CD14-positive monocyte (primary cell): ENCODE measurements at places on chromosomes 16 and 17. TPM values are rescaled to one million over a fixed set of nuclear protein-coding genes. Genes with fewer than 3 reads are reported as not detected.

Gene SPNS3
- 2.3 TPM for polyA plus RNA-seq

Gene CLDN7
- polyA plus RNA-seq: 8.4 and 13.4 TPM in 2 replicates

Gene MYL4
- polyA plus RNA-seq: not detected

Gene RFWD3
- polyA plus RNA-seq: 5.1 and 8.4 TPM in 2 replicates

Gene TBC1D26
- polyA plus RNA-seq: not detected

Gene CD300LB
- 102 TPM for polyA plus RNA-seq

Gene NSF
- 63.2 TPM for polyA plus RNA-seq

Gene TBX2
- not detected for polyA plus RNA-seq

Gene HBQ1
- not detected for polyA plus RNA-seq

Gene IGFALS
- polyA plus RNA-seq: 0.07 and 0.14 TPM in 2 replicates

Gene CDH16
- polyA plus RNA-seq: not detected in 2 replicates

Gene CTRL
- 1.6 TPM for polyA plus RNA-seq

Gene FZD2
- 6.2 TPM for polyA plus RNA-seq

Gene KCNAB3
- not detected for polyA plus RNA-seq

Gene DPEP3
- polyA plus RNA-seq: 0.25 TPM

Gene SYT17
- 2.7 and 4.9 TPM in 2 replicates for polyA plus RNA-seq

Gene CCDC144A
- 0.03 and 0.23 TPM in 2 replicates for polyA plus RNA-seq

Gene ZG16B
- 6.8 and 10.9 TPM in 2 replicates for polyA plus RNA-seq

Gene ANKS3
- polyA plus RNA-seq: 0.95 TPM

Gene ZKSCAN2
- 0.44 TPM for polyA plus RNA-seq

Gene CDH3
- not detected in 2 replicates for polyA plus RNA-seq

Gene DVL2
- polyA plus RNA-seq: 5.7 and 6.7 TPM in 2 replicates

Gene UBE2G1
- polyA plus RNA-seq: 14.4 and 18.3 TPM in 2 replicates

Gene RAB11FIP4
- 16.2 TPM for polyA plus RNA-seq

Gene TMEM220
- 0.70 and 1.1 TPM in 2 replicates for polyA plus RNA-seq

Gene CIBAR2
- polyA plus RNA-seq: not detected

Gene CLEC10A
- 22.7 TPM for polyA plus RNA-seq

Gene HOXB13
- polyA plus RNA-seq: not detected in 2 replicates

Gene ATAD5
- polyA plus RNA-seq: 0.42 TPM

Gene PRCD
- polyA plus RNA-seq: not detected in 2 replicates

Gene CDRT15
- polyA plus RNA-seq: not detected

Gene STAT3
- polyA plus RNA-seq: 54.1 and 73.0 TPM in 2 replicates

Gene KAT2A
- 41.8 and 68.7 TPM in 2 replicates for polyA plus RNA-seq

Gene C17orf78
- not detected for polyA plus RNA-seq

Gene SLC12A3
- not detected for polyA plus RNA-seq

Gene NOG
- not detected for polyA plus RNA-seq

Gene KRTAP4-12
- polyA plus RNA-seq: not detected

Gene CETP
- polyA plus RNA-seq: 1.3 TPM

Gene DHRS7C
- not detected for polyA plus RNA-seq

Gene CRYM
- not detected in 2 replicates for polyA plus RNA-seq

Gene LGALS9B
- polyA plus RNA-seq: 0.09 TPM in 1 of 2 replicates, not detected in the other

Gene TERB1
- polyA plus RNA-seq: not detected in 2 replicates

Gene CFAP97D1
- polyA plus RNA-seq: not detected

Gene MAPT
- 0.04 and 0.08 TPM in 2 replicates for polyA plus RNA-seq

Gene NGFR
- 0.05 TPM for polyA plus RNA-seq

Gene CORO6
- polyA plus RNA-seq: 0.56 and 1.3 TPM in 2 replicates

Gene HES7
- polyA plus RNA-seq: not detected

Gene TTYH2
- polyA plus RNA-seq: 18.7 TPM

Gene TBC1D3K
- polyA plus RNA-seq: 0.20 TPM in 1 of 2 replicates, not detected in the other

Gene MT4
- not detected in 2 replicates for polyA plus RNA-seq

Gene PMP22
- polyA plus RNA-seq: 0.84 and 1.2 TPM in 2 replicates

Gene KRTAP16-1
- not detected for polyA plus RNA-seq

Gene CUEDC1
- 4.3 TPM for polyA plus RNA-seq
